ENCODE measurements at places on chromosomes 5 and 9.

- DNase-seq: no peak
These were observed 71.2 kb downstream of the CWC27 start for GRCh38 chr5:64839936-64840335.

GRCh38 chr5:16582081-16582480 lies 34.7 kb downstream of the RETREG1 start:
- DNase-seq: no peak

DNA sequence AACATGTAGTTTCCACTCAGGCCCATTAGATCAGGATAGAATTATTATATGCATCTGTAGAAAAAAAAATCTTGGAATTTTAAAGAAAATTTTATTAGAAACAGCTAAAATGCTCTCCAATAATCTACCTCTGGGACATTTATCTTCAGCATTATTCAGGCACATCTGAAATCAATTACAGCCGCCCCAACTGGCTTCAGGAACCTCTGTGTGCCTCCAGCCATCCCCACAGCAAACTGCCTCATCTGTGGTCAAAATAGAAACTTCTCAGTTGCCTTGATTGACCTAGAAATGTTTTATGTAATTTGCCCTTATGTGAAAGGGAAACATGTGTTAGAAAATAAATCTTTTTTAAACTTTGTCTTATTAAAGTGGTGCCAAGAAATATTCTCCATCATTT lies 120.1 kb upstream of the LPAR1 start:
- DNase-seq: no peak

- no peak for DNase-seq
These were observed 100.6 kb downstream of the ZCCHC7 start for GRCh38 chr9:37220971-37221370.

DNA sequence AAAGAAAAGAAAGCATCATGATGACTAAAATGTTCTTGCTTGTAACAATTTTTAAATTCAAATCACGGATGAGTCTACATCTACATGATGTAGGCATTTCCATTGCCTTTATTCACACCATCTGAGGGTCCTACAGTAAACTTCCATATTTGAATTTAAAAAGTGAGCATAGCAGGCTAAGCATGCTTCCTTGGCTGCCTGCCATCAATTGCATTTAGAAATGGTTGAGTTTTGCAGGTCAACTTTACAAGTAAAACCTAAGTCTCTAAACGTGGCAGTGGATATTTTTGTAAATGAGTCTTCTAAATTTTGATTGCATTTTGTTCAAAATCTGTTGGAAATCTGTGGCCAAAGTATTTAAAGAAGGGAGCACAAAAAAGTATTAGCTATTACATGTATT lies 136.5 kb upstream of the PTCH1 start:
- no peak for DNase-seq

DNA sequence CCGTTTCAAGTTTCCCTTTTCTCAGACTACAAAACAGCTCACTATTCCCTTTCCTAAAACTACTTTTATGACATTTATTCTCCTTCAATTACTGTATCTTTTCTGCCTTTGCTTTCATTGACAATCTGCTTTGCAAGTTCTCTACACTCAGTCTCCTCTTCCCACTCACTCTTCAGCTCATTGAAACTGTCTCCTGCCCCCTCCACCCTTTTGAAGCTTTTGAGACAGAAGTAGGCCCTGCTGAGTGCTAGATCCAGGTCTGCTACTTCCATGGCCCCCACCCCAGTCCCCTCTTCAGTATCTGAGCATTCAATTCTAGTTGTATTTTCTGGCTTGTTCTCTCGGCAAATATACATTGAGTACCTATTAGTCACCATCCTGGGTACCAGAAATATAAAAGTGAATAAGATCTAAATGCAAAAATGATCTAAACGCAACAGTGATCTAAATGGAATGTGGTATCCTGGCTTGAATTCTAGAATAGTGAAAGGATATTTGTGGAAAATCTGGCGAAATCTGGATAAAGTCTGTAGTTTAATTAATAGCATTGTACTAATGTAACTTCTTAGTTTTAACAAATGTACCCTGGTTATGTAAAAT lies 58.4 kb downstream of the OR2K2 start:
- DNase-seq: no peak

GRCh38 chr9:78311886-78312524 lies 15.1 kb downstream of the PSAT1 start:
- no peak for DNase-seq

- DNase-seq: no peak
These were observed 232.1 kb downstream of the ARHGEF28 start for GRCh38 chr5:73858054-73858453.

GRCh38 chr9:134283111-134283515 lies 43.1 kb upstream of the RXRA start:
- DNase-seq: no peak

GRCh38 chr5:132860742-132861141 lies 5.5 kb downstream of the GDF9 start:
- DNase-seq: no peak

DNA sequence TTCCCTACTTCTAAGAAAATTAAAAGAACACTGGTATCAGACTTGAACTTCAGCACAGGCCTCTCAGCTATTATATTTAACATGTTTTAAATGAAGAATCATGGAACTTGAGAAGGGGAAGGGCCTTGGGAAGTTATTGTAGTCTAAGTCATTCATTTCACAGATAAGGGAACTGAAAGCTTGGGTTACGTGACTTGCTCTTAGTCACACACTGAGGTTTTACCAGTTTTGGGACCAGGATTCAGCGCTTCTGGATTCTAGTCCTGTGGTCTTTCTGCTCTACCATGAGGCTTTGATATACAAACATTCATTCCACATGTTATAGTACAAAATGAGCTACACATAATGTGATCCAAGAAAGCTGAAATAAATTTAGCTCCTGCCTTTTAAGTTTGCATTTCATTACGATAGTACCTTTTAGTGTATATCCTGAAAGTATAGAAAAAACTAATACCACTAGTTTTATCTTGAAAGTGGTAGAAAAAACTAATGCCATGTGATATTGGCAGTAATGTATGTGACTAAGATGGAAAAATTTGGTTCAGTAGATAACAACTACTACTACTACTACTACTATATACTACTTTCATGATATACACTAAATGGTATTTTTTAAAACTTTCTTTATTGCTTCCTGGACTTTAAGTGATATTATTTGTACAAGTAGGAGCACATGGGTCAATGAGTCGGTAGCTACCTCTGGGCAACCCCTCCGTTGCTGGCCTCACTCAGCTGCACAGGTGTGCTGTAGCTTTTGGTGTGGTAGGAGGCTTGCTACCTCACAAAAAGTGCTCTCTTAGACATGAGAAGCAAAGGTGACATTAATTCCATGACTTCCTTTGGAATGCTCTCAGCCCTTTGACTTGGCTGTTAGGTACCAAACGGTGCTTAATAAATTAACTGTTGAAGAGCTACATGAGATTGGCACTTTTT lies 40.7 kb downstream of the F2RL2 start:
- no peak for DNase-seq

DNA sequence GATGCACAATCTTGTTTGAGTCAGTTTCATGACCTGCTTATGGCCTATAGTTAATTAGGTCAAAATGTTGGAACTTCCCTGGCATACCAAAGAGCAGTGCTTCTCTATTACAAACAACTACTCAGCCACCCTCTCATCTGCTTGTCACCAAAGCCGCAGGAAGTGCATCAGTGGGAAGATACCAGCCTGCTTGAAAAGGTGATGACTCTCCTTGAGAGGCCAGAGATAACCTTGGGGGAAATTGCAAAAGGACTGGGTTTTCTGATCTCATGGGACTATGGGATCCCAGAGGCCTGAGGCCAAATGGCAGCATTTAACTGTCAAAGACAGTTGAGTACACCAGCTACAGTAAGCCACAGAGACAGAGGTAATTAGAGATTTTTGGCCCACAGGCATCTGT lies 69.9 kb downstream of the C9orf57 start:
- DNase-seq: no peak

- no peak for DNase-seq
These were observed 473.0 kb downstream of the NTRK2 start for GRCh38 chr9:85142496-85142911.

DNA sequence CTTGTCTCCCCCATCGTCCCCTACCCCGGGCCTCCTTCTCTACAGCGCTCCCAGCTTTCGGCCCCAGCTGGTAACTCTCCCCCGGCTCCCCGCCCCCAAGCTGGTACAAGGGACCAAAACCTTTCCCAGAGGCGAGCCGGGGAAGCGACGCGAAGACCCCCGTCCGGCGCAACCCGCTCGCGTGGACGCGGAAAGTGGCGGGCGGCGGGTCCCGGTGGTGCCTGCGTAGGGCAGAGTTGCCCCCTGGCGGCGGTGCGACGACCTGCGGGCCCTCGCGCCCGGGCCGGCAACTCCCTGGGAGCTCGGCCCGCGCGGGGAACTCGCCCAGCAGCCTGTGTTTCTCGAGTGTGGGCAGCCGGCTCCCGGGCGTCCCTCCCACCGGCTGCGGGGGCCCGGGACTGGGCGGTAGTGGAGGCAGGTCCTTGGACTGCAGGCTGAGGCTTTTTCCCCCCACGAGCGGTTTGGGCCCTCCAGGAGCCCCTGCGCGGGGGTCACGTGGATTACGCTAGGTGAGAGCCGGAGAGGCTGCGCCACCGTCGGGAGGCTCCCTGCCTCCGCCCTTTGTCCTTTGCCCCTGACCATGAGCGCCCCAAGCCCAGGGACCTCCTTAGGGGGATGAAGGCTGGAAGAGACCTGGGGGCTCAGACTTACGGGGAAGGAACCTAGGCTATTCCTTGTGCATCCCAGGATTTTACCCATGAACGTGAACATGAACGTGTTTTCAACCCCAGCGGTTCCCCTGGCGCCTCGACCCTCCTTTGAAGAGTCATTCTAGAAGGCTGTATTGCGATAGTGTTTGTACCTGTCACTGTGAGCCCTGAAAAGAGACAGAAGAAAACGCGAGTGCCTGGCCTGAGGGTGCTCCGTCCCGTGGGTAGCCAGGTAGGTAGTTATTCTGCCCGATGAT lies 2.9 kb upstream of the FOXD1 start:
- DNase-seq: no peak

DNA sequence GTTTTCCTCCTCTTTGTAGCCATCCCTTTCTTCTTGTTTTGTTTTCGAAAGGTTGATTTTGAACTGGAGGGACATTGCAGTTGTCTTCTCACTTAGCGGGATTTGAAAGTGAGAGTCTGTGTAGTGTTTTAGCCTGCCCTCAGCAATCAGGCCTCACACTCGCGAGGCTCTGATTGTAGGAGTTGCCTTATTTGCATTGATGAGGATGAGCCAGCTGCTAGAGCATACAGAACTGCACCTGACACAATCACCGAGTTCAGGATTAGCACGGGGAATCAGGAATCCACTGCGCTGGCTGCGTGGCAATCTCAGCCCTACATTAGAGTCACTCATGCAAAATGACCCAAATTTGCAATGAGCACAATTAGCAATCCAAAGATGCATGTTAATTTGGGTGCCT lies 122.5 kb upstream of the TMEM161B start:
- DNase-seq: no peak

- DNase-seq: no peak
These were observed 94.0 kb upstream of the SH3GL2 start for GRCh38 chr9:17484906-17485305.

- DNase-seq: no peak
These were observed 64.3 kb upstream of the S1PR3 start for GRCh38 chr9:88926781-88927505.

DNA sequence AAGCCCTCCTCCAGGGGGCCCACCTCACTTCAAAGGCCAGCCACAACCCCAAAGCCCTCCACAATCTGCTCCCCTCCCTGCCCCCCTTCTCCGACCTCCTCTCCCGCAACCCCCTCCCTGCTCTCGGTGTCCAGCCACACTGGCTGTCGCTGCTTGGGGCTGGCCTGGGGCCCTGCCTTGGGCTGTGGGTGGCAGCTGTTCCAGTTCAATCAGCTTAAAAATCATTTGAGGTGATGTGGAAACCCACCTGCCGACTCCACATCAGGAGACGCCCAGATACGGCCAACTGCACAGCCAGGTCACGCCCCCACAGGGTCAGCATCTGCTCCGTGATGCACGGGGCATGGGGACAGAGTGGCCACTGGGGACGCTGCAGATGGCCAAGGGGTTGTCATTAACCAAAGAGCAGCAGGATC lies 107.0 kb upstream of the MVB12B start:
- DNase-seq: no peak

GRCh38 chr9:135506327-135507103 lies 6.0 kb downstream of the MRPS2 start:
- no peak for DNase-seq

DNA sequence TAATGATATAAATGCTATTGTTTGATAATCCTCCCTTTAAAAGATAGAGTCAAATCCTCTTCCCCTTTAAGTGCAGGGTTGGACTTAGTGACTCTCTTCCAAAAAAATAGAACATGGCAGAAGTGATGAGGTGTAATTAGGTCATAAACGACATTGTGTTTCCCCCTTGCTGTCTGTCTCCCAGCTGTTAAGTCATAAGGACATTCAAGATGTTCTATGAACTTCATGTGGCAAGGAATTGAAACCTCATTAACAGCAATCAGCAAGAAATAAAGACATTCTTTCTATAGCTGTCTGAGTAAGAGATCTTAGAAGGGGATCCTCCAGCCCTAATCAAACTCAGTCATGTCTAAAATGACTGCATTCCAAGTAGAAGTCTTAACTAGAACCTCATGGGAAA lies 3.3 kb upstream of the SLC25A46 start:
- no peak for DNase-seq

DNA sequence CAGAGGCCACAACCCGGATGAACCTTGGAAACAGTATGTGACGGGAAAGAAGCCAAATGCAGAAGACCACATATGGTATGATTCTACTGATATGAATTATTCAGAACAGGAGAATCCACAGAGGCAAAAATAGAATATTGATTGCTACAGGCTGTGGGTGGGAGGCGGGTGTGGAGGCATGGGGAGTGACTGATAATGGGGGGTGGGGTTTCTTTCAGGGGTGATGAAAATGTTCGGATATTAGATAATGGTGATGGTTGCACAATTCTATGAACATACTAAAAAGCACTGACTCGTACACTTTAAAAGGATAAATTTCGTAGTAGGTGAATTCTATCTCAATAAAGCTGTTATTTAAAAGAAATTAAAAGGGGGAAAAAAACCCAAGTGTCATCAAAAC lies 10.7 kb downstream of the IL4 start:
- no peak for DNase-seq

DNA sequence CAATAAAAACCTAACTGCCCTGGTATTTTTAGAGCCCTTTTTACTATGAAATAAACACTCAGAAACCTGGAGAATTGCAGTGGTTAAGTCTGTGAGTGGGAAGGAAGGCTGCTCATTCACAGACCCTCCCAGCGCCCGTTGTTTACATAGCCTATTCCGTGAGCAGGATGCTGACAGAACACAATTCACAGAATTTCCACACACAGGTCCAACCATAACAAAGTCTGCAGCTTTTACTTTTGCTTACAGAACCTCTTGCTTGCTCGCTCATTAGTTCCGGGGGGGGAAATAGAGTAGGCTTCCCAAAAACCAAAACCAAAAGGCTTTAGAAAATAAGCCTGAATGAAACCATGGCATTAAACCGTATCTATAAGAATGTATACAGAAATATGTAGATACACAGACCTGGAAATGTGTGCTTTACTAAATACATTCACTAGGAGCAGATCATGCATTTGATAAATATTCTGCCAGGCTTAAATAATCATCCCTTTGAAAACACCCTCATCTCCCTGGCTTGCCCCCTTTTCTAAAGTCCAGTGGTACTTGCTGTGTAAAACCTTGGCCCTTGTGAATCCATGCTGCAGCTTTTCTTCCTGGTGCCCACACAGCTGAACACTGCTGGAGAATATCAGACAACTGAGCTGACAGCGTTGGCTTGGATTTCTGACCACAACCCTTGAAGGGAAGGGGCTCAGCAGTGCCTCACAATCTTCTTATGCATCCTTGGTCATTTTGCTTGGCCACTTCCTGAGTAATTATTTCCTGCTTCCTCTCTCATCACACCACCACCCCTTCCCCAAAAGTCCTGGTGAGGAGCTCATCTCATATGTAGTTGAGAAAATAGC lies 128.0 kb downstream of the FANCC start:
- DNase-seq: no peak

- DNase-seq: peak; percentile 47
These were observed 57.0 kb downstream of the COL15A1 start for GRCh38 chr9:99000476-99001395.

Measured in Panc1 (cell line).